ENCODE measurements at places on chromosomes 5 and 9.

GRCh38 chr9:132351404-132352045 is 3.3 kb downstream of the SETX start:
- no peak for DNase-seq

DNA sequence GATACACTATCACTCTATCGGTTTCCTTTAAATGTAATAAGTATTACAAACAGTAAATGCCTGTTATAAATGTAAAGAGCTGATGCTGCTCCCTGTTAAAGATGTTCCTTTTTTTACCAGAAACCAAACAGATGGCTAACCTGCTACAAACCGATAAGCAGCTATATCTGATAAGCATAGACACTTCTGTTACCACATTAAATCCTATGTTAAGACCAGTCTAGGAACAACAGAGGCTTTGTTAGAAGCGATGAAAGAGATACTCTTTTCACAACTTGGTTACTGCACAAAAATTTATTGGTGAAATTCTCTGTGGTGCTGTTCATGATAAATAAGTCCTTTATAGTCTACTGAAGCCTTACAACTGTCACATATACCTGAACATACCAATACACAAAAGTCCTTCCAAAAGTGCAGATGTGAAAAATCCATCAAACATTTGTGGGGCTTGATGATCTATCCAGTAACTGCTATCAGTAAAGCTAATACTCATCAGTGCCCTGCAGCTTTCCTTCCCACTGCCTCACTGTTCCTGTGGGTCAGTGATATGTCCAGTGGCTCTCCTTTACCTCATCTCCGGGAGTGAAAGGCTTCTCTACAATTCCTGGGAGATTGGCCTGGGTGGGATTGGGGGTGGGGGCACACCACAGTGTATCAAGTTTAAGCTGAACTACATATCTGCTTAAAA is 25.8 kb upstream of the PRXL2C start:
- DNase-seq = no peak

DNA sequence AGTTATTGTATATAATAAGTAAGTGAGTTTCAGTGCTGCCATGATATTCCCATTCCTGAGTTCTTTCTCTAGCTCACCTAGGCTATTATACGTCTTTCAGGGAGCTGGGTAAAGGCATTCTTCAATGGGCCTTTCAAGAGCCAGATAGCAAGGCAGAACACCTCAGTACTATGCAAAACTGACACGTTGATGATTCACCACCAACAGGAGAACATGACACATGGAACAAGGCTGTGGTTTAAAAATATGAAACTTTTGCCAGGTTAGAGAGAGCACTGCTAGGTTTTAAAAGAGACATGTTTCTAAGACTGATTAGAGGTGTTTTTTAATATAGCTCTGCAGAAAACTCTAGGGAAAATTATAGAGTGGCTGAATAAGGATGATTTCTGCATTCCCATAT is 95.9 kb downstream of the UGCG start:
- peak; percentile 37 for DNase-seq

DNA sequence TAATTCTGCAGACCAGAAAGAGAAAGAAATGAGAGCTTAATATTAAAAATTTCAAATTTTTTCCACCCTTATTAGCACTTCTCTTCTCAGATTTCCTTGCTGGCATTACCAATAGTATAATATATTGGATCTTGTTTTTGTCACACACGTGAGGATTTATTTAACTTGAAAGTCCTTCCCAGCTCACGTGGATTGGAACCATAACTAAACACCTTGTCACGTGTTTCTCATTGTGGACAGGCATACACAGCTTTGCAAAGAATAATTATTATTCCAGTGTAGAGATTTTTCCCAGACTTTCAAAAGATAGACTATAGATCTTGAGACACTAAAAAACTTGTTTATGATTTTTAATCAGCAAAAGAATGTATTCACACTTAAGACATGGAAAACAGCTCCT is 123.8 kb upstream of the LPAR1 start:
- no peak for DNase-seq

DNA sequence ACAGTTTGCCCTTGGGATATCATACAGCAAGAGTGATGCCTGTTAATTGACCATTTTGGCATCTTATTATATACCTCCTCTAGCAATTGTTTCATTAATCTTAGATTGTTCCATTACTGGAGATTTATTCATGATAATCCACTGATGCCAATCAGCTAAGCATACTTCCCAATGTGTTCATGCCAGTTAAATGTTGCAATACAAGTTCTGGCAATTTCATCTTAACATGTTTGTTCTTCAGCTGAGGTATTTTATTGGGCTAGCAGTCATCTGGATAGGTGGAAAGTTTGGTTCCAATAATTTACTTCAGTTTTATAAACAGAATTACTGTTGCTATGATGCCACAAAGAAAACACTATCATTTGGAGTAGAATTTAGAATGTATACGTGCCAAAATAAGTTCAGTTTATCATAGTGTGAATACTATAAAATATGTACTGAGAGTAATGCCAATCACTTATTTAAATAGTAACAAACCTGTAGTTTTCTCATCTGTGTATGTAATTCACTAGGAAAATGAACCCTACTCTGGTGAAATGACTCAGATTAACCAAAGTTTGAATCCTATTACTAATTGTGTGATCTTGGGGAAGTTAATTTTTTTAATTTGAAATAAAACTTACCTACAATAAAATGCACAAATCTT is 27.9 kb upstream of the IL31RA start:
- DNase-seq = no peak

GRCh38 chr9:130159915-130160670 is 12.1 kb upstream of the NCS1 start:
- no peak for DNase-seq

DNA sequence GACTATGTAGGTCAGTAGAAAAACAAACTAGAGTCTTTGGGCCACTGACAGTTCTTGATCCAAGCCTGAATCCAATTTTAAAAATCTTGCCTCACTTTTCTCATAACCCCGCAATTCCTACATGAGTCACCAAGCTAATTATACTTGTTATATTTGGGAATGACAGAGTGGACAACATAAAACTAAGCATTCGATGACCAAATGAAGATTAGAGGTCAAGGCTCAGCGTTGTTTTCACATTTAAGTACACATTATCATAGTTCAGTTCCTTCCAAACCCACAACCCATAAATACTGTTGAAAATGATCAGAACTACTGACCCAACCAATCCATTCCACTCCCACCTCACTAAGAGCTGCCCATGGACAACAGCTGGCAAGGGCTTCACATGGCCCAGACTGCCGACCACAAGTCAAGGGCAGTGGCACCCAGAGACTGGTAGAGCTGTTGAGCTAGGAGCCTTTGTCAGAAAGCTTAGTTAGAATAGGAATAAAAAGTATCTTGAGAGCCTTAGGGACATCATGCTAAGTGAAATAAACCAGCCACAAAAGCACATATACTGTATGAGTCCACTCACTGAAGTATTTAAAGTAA is 64.2 kb downstream of the MYO10 start:
- no peak for DNase-seq

- DNase-seq = no peak
Observed at GRCh38 chr9:131264231-131264630, 12.1 kb downstream of the FAM78A start.

DNA sequence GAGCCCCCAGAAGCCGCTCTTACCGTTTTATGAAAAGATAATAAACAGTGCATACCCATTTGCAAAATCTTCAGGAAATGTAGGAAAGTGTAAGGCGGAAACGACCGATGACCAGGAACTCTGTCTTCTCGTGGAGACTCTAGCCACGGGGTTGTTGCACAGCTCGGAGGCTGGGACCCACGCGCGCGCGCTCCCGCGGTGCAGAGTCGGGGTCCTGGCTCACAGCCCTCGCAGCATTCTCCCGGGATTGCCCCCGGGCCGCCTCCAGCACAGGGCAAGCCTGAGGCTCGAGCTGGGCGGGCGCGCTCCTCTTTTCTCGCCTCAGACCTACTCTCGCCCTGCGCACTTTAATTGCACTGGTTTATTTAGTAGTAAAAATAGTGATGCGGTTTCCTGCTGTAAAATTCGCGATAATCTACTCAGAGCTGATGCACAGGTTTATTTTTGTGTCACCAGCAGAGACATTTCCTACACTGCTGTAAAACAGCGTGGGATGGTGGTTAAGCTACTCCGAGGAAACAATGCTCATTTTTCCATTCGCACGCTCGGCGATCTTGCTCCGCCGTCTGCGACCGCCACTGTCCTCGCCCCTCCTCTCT is 15.5 kb downstream of the TRIM7 start:
- DNase-seq = peak; percentile 59

DNA sequence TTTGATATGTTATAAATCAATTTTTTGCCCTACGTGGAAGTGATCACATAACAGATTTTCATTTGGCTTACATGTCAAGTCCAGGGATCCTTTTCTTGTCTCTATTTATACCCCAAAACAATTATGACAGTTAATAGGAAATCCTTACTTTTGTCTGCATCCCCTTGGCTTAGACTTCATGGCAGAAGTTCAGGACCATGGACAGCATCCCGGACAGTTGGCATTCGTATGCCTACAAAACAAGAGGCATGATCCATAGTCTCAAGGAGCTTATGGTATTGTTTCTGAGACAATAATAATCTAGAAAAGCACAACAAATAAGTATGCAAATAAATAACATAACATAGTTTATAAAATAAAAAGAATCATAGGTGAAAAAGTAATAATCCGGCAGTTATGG is 214.3 kb upstream of the GRIA1 start:
- no peak for DNase-seq

DNA sequence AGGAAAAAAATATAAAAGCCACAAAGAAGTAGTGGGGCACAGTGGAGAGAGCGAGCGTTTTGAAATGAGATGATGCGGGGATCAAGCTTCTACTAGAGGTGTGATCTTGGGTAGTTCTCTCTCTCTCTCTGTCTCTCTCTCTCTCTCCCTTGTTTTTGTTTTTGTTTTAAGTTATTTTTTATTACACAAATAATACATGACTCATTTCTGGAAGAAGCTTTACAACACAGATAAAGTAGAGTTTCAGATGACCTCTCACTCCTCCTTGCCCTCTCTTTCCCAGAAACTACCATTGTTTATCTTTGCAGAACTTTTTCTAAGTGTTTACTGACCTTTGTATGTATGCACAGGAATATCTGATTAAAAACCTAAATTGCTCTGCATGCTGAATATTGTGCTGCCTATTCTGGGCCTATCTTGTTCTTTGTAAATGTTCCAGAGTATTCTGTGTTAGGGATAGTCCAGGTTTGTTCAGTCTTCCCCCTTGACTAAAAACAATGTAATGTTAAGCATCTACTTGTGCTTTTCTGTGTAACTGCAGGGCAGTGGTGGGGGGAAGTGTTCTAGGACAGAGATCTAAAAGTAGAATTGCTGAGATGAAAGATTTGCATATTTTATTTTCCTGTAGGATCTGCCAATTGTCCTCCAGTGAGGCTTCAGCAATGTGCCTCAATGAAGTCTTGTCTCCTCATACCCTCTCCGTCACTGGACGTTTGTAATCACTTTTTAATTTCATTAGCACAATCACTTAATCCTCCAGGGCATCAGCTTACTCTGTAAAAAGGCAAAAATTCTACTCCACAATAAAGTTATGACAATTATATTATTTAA is 52.0 kb downstream of the FYB1 start:
- no peak for DNase-seq

DNA sequence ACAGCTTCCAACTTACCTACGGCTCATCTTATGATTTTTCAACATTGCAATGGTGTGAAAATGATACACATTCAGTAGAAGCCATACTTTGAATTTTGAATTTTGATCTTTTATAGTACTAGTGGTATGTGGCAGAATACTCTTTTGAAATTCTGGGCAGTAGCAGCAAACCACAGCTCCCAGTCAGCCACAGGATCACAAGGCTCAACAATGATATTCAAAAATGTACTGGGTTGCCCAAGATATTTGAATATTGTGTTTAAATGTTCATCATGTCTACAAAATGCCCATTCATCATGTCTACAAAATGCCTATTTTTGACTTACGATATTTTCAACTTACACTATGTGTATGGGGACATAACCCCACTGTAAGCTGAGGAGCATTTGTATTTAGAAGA is 81.3 kb upstream of the PRR16 start:
- no peak for DNase-seq

DNA sequence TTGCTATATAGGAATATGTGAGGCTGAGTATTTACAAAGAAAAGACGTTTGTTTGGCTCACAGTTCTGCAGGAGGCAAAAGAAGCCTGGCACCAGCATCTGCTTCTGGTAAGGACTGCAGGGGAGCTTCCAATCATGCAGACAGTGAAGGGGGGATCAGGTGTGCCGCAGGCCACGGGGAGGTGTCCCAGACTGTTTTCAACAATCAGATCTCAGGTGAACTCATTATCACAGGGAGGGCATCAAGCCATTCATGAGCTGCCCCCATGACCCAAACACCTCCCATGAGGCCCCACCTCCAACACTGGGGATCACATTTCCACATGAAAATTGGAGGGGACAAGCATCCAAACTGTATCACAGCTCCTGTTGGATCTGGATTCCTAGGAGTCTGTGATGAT is 30.4 kb upstream of the TRIM14 start:
- DNase-seq = no peak

DNA sequence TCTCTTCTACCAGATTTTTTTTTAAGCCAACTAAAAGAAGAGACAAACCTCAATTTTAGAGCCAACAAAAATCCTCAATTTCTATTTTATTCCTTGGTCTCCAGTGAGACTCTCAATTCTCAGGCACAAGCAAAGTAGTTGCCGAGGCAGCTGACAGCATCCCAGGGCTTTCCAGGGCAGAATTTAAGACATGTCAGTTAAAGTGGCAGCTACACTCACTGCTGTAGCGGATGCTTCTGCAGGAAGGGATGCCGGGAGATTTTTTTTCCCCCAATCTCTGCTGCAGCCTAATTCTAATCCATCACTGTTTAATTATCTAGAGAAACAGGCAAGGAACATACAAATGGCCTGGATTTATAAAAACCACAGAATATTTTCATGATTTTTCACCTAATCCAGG is 57.0 kb downstream of the TTC39B start:
- no peak for DNase-seq

DNA sequence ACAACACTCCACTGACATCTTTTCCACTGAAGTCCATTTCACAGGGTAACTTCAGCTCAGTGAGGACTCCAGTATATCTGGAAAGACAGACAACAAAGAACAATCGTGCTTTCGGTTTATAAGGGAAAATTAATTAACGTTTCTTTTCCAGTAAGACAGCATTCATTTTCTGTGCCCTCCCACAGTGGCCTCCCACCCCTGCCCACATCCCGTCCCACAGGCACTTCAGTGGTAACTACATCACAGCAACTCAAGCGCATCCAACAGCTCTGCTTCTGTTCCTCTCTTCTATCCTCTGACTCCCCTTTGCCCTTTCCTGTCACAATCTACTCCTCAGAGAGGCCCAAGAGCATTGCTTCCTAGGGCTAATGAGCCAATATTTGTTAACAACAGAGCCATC is 40.3 kb downstream of the GLDC start:
- DNase-seq = no peak

All from activated T-cell treated with anti-CD3 and anti-CD28 coated beads for 24 hours (primary cell).